ENCODE measurements at places on chromosomes 13 and 19.

GRCh38 chr13:58884353-58885209 lies 1253.0 kb downstream of the PCDH17 start:
- DNase-seq = no peak

GRCh38 chr13:32178763-32179162 lies 136.4 kb downstream of the ZAR1L start:
- DNase-seq = no peak

DNA sequence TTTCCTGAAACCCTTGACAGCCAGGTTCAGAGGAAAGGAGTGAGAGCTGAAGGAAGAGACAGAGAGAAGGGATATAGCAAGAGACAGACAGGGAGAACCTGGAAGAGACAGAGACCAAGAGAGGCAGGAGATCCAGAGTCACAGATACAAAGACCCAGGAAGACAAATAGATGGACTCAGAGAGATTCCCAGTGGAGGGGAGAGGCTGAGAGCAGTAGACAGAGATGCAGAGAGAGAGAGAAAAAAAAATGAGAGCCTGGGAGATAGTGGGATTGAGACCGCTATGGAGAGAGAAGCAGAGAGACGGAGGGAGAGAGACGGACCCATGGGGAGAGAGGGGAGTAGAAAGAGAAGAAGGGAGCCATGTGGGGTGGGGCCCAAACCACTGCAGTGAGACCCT lies 763 bp downstream of the FXYD7 start:
- DNase-seq = no peak

DNA sequence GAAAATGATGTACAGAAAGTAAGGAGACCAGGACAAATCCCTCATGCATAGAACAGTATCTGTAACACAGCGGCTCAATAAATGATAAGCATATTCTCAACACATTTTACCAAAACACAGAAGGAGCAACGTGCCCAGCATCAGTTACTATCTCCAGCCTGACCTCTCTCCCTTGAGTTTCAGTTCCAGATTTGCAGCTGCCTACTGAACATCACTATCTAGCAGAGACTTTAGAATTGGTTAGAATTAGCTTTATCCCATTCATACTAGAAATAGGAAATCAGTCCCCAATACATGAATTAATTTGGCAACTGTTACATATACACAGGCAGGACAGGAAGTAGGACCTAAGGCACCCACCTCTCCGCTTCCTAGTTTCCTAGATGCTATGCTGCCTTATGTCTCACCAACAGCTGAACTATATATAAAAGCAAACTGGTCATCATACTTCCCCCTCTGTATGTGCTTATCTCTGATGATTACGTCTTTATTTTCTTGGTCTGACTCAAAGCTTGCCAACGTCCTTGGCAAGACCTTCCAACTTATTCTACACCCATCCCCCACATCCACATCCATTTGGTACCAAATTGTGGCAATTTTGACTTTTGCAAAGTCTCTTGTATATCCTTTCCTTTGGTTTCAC lies 61.1 kb downstream of the SACS start:
- DNase-seq = no peak

GRCh38 chr13:99158846-99159245 lies 41.8 kb upstream of the UBAC2 start:
- DNase-seq = no peak

DNA sequence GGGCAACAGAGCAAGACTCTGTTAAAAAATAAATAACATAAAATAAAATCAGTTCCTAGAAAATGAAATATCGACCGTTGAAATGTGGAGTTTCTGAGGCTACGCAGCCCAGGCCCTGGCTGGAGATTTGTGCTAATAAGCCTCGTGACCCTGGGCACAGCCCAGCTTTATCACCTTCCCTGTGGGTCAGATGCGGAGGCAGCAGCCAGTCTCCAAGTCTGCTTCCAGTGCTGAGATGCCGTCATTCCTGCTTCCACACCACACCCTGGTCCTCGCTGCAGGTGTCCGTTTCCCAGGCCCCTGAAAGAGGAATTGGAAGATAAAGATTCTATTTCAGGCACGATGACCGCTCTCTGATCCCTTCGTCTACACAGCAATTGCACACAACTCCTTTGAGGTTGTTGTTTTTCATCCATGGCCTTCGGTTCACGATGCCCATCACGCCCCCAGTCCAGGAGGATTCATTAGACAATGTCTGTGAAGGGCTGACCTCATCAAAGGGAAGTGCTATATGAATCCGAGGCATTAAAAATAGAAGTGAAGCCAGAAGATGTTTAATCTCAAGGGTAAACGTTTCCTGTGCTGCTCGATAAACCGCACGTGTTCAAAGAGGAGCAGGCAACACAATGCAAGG lies 48.3 kb upstream of the ATP11A start:
- no peak for DNase-seq

- peak; percentile 49 for DNase-seq
Observed at GRCh38 chr19:17686023-17686521, 2.1 kb downstream of the UNC13A start.

- DNase-seq = no peak
Observed at GRCh38 chr13:65292488-65292901, 1937.6 kb downstream of the PCDH9 start.

GRCh38 chr13:95485045-95485517 lies 67.4 kb upstream of the CLDN10 start:
- no peak for DNase-seq

GRCh38 chr19:45643024-45643926 lies 4.1 kb upstream of the EML2 start:
- peak; percentile 72 for DNase-seq

GRCh38 chr19:17125728-17126677 lies 50.4 kb downstream of the MYO9B start:
- DNase-seq = no peak

DNA sequence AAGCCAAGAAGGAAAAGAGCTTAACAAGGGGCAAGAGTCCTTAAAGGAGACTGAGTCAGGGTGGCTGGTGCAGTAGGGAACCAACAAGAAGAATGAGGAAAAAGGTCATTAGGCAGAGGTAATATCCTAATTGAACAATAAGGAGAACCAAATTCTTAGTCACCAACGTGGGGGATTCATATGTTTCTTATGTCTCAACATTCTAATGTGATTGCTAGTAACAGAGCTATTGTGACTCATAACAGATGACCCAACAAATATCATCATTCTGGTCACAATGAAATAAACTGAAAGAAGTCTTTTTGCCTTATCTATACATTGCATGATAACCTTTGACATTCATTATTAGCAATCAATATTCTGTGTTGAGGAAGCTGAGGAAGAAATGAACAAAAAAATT lies 101.6 kb downstream of the RAP2A start:
- no peak for DNase-seq

DNA sequence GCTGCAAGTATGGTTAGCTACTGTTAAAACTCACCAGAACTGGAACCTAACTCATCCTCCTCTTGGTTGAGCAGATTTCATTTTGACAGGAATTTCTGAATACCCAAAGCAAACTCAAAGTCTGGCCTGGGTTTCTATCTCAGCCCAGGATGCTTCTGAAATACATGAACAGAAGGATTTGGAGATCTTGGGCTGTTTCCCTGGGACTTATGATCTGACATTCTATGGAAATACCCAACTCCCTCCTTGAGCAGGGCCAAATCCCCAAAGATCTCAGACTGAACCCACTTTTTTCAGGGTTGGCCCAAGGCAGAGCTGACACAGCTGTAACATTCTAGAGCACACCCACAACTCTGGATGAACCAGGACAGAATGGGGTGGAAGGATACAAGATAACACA lies 1.1 kb upstream of the ITM2B start:
- DNase-seq = no peak

DNA sequence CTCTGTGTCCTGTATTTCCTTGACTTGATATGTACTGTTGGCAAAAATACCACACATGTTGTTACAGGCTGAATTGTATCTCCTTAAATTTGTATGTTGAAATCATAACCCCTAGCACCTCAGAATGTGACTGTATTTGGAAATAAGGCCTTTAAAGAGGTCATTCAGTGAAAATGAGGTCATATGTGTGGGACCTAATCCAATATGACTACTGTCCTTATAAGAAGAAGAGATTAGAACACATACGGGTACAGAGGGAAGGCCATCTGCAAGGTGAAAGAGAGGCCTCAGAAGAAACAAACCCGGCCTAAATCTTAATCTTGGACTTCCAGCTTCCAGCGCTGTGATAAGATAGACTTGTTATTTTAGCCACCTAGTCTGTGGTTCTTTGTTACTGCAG lies 202.5 kb downstream of the NUFIP1 start:
- no peak for DNase-seq

DNA sequence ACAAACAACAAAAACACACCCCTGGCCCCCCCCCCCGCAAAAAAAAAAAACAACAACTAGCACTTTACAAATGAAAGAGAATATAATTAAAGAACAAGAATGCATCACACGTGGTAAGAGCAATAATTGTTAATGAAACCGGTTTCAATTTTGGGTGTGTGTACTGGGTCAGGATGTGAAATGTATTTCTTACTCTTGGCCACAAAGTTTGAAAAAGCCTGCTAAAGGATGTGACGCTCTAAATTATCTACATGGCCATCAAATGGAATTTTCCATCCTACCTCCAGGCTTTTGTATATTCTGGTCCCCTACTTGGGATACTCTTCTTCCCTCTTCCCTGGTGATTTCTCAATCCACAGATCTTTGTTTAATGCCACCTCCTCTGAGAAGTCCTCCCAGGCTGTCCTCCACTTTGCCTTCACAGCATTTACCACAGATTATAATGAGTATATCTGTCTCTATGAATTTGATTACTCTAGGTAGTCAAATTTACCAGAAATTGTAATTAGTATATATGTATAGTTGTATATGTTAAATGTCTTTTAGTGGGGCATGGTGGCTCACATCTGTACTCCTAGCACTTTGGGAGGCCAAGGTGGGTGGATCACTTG lies 2.1 kb downstream of the SARS2 start:
- DNase-seq = no peak

- no peak for DNase-seq
Observed at GRCh38 chr13:100512422-100512821, 76.2 kb downstream of the GGACT start.

DNA sequence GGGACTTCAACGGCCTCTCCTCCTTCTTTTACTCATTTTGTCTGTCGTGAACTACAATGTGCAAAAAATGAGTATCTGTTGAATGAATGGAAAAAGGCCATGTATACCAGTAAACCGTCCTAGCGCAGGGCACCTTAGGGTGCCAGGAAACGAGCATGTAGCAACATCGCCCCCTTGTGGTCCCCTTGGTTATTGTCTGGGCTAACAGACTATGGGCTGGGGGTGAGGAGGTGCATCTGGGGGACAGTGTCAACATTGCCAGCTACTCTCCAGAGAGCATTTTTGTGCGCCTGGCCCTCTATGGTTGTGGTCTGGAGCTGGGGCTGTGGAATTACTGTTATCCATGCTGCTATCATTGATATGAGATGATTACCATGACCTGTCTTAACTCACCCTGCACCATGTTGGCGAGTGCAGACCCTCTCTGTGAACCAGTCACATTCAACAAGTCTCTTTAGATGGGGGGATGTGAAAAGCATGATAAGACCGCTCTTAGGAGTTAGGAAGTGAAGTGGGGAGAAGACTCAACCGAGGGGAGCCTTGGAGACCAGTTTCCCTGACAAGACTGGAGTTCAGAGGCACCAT lies 22.8 kb upstream of the SIGLEC11 start:
- peak; percentile 72 for DNase-seq

DNA sequence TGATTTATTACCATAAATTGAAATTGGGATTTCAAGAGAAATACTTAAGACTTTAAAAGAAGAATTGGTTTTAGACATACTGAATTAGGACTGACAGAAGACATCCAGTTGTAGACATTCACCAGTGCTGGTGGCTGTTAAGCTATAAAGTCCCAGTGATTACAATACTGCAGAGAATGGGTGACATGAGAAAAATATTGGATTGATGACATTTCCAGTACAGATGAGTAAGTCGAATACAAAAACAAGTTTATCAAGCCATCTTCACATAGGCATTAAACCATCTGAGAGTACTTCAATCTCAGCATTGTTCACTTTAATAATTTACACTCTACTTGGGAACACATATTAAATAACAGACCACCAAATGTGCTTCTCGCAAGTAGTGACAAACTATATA lies 66.8 kb downstream of the TBC1D4 start:
- no peak for DNase-seq

Measured in iPS-NIHi11 (cell line).